ENCODE measurements at places on chromosomes 6 and 20.
A peak's percentile ranks its signal among the peaks of the same experiment; 100 is the strongest.

DNA sequence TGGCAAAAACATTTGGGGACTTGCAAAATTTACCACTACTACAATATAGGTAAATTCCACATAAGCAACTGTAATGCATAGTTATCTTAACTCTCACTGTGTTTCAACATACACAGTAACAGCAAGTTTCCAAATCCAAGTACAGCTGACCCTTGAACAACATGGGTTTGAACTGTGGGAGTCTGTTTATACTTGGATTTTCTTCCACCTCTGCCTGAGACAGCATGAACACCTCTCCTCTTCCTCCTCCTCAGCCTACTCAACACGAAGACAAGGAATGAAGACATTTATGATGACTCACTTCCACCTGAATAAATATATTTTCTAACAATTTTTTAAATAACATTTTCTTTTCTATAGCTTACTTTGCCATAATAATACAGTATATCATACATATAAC, 25.6 kb downstream of the MAN1A1 start:
- peak; percentile 25 for DNase-seq

- DNase-seq, result no peak
Observed at GRCh38 chr6:189676-190075, 102.6 kb upstream of the DUSP22 start.

DNA sequence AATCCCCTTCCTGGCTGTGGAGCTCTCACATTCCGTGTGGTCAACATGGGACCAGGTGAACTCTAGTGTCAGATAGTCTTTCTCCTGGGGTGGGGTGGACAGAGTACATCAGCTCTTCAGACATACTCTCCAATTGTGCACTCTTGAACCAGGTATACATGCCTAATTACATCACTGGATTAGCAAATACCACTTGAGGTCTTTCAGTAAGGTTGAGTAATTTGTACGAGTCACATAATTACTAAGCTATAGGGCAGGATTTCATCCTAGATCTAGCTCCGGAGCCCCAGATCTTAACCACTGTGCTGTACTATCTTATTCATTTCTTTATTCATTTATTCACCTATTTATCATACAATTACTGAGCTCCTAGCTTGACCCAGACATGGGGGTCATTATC, 821.3 kb downstream of the TFAP2A start:
- DNase-seq, result no peak

- DNase-seq, result no peak
Observed at GRCh38 chr20:43761386-43762340, 34.9 kb upstream of the GTSF1L start.

- DNase-seq, result peak; percentile 85
Observed at GRCh38 chr6:82217018-82217586, 30.4 kb downstream of the IBTK start.

Measured in inflammatory macrophage treated with lipopolysaccharide for 1 hour (primary cell).